ENCODE measurements at places on chromosomes 12 and 14. TPM values are rescaled to one million over a fixed set of nuclear protein-coding genes. Genes with fewer than 3 reads are reported as not detected.

GRCh38 chr12:22617630-22618029, 7.3 kb upstream of the ETNK1 start:
- no peak for DNase-seq

GRCh38 chr12:124568431-124569374, 1.3 kb upstream of the NCOR2 start:
- DNase-seq: peak; percentile 74

GRCh38 chr12:63802012-63802608, 22.4 kb downstream of the RXYLT1 start:
- peak; percentile 22 for DNase-seq

GRCh38 chr14:100738704-100739131, 12.0 kb downstream of the DLK1 start:
- DNase-seq: no peak

The CMKLR1 gene
- not detected for total RNA-seq

The SERPINA1 gene
- total RNA-seq: 1.2 TPM
